ENCODE measurements at places on chromosomes 7 and 10. TPM values are rescaled to one million over a fixed set of nuclear protein-coding genes. Genes with fewer than 3 reads are reported as not detected.

ADRB1 gene
- total RNA-seq, result 1.0 TPM

ATP5MK gene
- total RNA-seq, result 274 TPM

SKIDA1 gene
- total RNA-seq, result 9.9 TPM

ADRA2A gene
- total RNA-seq, result 5.4 TPM

TUBAL3 gene
- not detected for total RNA-seq

HOGA1 gene
- 0.67 TPM for total RNA-seq

DNA sequence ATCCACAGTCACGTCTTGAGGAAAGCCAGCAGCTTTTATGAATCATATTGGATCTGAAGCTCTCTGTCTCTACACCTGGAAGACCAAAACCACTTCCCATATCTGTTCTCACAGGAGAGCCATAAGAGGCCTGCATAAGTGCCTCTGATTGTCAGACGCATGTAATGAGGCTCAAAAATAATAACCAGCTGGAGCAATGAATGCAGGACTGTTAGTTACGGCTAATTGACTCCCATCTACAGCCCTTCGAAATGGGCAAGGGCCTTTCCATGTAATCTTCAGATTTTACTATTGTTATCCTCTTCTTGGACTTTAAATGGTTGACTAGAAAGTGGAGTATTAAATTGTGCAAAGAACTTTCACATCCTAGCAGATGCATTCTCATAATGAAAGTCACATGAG, 4.4 kb upstream of the SEMA3C start:
- no peaks in the 10 kb centered on the region for H3K36me3 ChIP-seq
- no peaks in the 10 kb centered on the region for H3K4me1 ChIP-seq

DNA sequence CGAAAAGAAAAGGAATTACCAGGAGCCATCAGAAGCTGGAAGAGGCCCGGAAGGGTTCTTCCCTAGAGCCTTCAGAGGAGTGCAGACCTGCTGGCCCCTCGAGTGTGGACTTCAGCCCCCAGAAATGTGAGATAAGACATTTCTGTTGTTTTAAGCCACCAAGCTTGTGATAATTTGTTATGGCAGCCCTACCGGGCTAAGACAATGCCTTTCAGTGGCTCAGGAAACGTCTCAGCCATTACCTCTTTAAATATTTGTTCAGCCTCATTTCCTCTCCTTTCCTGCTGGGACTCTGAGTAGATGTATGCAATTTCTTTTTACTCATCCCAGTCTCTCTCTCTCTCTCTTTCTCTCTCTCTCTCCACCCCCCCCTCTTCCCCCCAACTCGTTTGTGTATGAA, 174.7 kb upstream of the GRB10 start:
- DNase-seq, result no peak
- H3K4me3 ChIP-seq, result no peak overlapping the region
- H3K27ac ChIP-seq, result no peak overlapping the region
- no peaks in the 10 kb centered on the region for H3K36me3 ChIP-seq
- H3K4me1 ChIP-seq, result no peaks in the 10 kb centered on the region

DNA sequence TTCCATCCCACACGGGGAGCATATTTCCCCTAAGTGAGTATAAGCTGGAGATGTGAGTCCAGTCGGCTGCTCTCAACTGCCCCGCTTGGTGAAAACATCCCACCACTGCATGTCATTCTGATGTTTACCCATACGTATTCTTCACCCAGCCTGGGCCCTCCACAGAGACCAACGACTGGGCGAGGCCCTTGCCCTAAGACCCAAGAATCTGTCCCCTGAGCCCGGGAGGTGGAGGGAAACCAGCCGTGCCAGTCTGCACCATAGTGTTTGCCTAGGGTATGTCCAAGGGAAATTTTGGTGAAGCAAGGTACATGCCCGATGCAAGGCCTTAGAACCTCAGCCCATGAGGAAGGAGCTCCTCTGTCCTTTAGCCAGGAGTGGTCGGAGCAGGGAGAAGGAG, 67.9 kb downstream of the RGS10 start:
- H3K4me1 ChIP-seq, result no peaks in the 10 kb centered on the region
- no peak overlapping the region for H3K27ac ChIP-seq
- no peaks in the 10 kb centered on the region for H3K27me3 ChIP-seq
- no peaks in the 10 kb centered on the region for H3K36me3 ChIP-seq
- no peak overlapping the region for H3K4me3 ChIP-seq

- no peaks in the 10 kb centered on the region for H3K27me3 ChIP-seq
- H3K4me1 ChIP-seq, result no peaks in the 10 kb centered on the region
- no peaks in the 10 kb centered on the region for H3K36me3 ChIP-seq
Observed at GRCh38 chr10:49277973-49278372, 21.0 kb upstream of the C10orf71 start.

GRCh38 chr10:69908124-69908523, 106.4 kb downstream of the COL13A1 start:
- H3K4me3 ChIP-seq, result no peak overlapping the region
- H3K27me3 ChIP-seq, result no peaks in the 10 kb centered on the region
- peaks cover 31% of the 10 kb centered on the region for H3K4me1 ChIP-seq
- H3K36me3 ChIP-seq, result no peaks in the 10 kb centered on the region
- DNase-seq, result no peak

DNA sequence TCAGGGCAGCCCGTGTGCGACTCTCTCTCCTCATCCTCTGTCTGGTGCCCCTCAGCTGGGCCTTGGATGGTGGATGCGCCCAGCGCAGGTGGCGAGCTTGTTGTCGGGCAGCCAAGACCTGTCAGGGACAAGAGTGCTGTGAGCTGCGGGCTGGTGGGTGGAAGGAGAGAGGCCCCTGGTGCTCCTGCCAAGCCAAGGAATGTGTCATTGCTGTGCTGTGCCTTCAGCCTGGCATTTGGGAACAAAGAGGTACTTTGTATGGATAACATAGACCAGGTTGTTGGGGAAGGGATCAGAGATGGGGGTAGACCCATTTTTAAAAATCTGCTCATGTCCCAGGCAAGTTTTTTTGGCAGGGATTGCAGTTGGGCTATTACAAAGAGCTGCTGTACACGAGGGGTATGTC, 120.9 kb downstream of the PKD1L1 start:
- no peak for DNase-seq
- H3K4me3 ChIP-seq, result no peak overlapping the region
- H3K27ac ChIP-seq, result no peak overlapping the region
- H3K27me3 ChIP-seq, result no peaks in the 10 kb centered on the region

DNA sequence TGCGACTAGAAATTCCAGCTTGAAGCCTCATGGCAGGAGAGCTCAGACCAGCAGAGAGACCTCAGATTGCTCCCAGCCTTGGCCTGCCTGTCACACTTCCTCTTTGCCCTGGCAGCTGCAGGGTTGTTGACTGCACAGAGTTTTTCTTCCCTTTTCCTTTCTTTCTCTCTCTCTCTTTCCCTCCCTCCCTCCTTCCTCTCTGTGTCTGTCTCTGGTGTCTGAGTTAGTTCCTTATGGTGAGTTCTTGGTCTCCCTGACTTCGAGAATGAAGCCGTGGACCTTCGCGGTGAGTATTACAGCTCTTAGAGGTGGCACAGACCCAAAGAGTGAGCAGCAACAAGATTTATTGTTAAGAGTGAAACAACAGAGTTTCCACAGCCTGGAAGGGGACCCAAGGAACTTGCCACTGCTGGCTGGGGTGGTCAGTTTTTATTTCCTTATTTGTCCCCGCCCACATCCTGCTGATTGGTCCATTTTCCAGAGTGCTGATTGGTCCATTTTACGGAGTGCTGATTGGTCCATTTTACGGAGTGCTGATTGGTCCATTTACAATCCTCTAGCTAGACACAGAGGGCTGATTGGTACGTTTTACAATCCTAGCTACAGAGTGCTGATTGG, 266.3 kb downstream of the RPS24 start:
- H3K36me3 ChIP-seq, result no peaks in the 10 kb centered on the region
- no peaks in the 10 kb centered on the region for H3K27me3 ChIP-seq
- no peak for DNase-seq
- no peak overlapping the region for H3K27ac ChIP-seq

All from thyroid gland (tissue), 4 donors.